ENCODE measurements at places on chromosomes 11 and 22.

- no peak for DNase-seq
Observed at GRCh38 chr22:45804986-45805325, 133.3 kb downstream of the ATXN10 start.

GRCh38 chr11:35968386-35969088, 24.7 kb downstream of the LDLRAD3 start:
- no peak for DNase-seq

GRCh38 chr11:5596607-5597201, at the start of gene TRIM6:
Gene TRIM6 (plus strand): TSS chr11:5596637. CDS start chr11:5596898, 261 bp downstream.
- peak; percentile 8 for DNase-seq

GRCh38 chr11:75616281-75616680, 52.6 kb downstream of the MAP6 start:
- DNase-seq = no peak

GRCh38 chr11:104001561-104002056, 34.8 kb upstream of the DDI1 start:
- DNase-seq = no peak

GRCh38 chr22:48331691-48332220, 1495.9 kb downstream of the BRD1 start:
- DNase-seq = no peak

GRCh38 chr11:105689631-105690030, 79.8 kb downstream of the GRIA4 start:
- DNase-seq = no peak

GRCh38 chr22:43173976-43174720, 12.8 kb downstream of the TTLL12 start:
- DNase-seq = no peak

DNA sequence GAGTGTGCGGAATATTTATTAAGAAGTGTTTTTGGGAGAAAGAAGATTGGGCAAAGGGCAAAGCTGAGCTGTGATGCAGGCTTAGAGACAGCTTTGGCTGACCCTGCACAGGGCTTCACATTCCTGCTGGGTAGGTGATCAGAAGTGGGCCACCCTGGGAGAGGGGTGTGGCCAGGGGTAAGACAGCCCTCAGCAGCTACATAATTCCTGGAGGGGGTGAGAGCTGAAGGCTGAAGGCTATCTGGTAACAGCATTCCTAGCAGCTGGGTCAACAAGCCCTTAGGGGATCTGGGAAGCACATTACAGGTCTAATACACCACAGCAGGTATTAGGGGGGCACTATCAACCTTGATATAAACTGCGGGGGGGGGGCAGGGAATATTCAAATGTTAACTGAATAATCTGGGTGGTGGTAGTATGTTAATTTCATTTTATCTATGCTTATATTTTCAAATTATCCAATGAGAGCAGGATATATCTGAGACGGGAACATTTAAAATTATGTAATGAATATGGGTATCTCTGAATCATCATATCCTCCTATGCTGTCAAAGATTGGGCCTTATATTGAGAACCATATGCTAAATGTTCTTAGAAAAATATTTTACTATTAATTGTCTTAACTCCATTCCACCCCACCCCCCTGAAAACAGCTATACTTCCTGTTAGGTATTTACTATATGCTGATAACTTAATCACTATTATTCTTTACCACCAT, 5.9 kb downstream of the OOSP1 start:
- DNase-seq = no peak

- DNase-seq = no peak
Observed at GRCh38 chr11:66258473-66258893, 10.0 kb upstream of the RAB1B start.

DNA sequence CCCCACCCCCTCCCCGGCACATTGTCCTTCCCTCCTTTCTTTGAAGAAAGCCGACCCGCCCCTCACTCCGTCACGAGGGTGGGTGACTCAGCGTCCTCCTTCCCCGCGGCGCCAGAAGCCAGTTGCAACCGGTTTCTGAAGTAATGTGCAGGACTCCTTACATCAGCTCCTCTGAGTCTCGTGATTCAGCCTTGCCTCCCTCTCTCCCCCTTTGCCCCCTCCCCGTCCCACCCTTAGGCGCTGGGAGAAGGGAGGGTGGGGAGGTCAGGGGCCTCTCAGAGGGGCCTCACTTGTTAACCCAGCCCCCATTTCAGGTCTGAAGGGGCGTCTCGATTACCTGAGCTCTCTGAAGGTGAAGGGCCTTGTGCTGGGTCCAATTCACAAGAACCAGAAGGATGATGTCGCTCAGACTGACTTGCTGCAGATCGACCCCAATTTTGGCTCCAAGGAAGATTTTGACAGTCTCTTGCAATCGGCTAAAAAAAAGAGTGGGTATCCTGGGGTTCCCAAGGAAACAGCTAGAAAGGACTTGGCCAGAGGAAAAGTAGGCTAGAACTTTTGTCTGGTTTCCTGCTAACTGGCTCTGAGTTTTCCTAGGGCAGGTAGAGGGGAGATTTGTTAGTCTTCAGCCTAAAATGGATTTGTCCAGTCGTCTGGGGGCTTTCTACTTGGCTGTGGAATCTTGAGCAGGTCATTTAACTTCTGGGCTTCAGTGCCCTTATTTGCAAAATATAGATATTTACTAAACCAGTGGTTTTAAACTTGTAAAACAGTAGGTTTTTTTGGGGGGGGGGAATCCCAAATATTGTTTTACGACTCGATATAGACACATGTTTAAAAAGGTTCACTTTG, 1.1 kb downstream of the SLC3A2 start:
- DNase-seq = peak; percentile 96

DNA sequence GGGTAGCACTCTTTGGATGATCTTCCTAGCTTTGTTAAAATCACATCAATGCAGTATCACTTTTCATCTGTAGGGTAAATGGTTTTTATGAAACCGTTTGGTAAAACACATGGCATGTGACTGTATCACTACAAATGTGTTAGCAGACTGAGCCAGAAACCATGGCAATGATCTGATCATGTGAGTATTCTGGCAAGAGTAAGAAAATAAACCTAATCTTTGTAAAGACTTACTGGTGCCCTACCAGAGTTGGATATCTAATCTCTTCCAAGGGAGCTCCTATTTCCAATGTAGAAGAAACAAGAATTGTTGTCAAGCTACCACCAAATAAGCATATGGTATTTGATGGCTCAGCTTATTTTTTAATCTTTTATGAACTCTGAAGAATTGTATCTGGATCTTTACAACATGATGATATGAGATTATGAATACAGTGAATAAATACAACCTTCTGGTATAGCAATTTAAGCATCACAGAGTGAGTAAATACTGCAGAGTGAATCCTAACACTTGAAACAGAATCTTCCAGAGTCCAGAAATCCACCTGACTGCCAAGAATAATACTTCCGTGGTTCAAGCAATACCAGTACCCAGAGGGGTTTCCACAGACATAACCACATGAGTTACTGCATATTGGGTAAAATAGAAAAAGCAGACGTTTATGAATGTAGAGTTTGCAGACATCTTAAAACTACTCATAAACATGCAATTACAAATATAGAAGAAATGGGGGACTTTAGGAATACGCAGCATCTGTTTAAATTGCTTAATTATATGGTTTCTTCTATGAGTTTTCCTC, 238.8 kb downstream of the TTC28 start:
- no peak for DNase-seq

- no peak for DNase-seq
Observed at GRCh38 chr22:37274380-37274862, 7.9 kb upstream of the CYTH4 start.

- DNase-seq = no peak
Observed at GRCh38 chr11:6646071-6646470, 9.5 kb downstream of the DCHS1 start.

- no peak for DNase-seq
Observed at GRCh38 chr22:44033694-44034093, 9.6 kb downstream of the PARVB start.

- DNase-seq = no peak
Observed at GRCh38 chr22:17964643-17965042, 59.7 kb downstream of the MICAL3 start.

GRCh38 chr11:19753451-19754106, 40.9 kb downstream of the NAV2 start:
- no peak for DNase-seq

DNA sequence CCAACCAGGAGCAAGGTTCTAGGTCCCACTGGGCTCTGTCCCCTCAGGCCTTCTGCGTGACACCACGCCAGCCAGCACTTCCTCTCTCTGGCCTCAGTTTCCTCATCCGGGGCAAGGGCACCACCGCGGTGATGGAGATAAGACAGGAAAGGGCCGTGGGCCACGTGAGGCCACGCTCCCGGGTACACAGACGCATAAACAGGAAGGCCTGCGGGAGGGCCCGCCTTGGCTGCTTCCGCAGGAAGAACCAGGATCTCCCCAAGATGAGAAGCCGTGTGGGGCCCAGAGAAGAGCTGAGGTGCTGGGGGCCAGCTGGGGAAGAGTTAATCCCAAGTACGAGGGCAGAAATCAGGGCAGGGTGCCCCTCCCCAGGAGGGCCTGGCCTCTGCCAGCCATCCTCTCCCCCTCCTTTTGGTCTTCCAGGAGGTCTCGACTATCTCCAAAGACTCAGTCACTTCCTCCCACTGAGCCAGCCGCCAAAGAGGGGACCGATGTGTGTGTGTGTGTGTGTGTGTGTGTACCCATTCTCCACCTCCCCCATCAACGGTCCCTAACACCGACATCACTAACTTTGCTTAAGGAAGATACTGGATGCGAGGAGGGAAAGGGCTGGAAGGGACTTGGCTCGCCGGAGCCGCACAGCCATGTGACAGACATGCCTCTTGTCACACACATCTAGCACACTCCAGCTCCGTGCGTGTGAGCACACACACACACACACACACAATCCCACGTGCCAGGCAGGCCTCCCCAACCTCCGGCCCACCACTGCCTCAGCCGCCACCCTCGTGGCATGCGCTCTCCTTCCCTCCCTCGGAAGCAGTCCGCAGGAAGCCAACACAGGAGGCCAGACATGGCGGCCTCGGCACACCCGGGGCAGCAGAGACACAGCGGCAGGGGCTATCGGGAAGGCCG, 1.4 kb downstream of the MFNG start:
- DNase-seq = peak; percentile 89

GRCh38 chr11:5818245-5818886, 9.6 kb downstream of the OR52N2 start:
- no peak for DNase-seq

DNA sequence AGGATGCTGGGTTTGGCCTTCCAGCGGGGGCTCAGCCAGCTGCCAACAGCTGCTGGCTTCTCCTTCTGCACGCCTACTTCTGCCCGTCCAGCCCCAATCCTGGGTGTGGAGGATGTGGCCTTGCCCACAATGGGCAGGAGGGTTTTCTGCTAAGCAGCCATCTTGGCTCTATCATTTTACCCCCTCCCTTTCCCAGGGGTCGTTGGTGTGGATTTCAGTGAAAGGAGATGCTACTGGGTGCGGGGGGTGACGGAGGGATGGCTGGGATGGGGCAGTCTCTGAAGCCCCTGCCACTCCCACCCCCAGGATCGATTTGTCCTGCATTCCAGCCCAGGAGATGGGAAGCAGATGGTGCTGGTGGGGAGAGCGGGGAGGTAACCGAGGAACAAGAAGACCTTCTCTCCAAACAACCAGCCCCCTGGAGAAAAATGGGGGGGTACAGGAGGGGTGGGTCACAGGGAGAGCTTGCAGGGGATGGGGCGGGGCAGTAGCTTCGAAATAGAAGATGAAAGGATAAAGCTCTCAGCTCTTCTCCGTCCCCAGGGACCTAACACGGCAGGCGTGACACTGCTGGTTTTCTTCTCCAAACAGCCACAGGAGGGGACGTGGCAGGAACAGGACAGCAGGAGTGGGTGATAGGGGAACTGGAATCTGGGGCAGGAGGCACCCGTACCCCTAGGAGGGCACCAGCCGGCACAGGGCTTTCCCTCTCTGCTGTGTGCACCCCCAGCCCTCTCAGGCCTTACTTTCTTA, 68.9 kb downstream of the NECTIN1 start:
- no peak for DNase-seq

DNA sequence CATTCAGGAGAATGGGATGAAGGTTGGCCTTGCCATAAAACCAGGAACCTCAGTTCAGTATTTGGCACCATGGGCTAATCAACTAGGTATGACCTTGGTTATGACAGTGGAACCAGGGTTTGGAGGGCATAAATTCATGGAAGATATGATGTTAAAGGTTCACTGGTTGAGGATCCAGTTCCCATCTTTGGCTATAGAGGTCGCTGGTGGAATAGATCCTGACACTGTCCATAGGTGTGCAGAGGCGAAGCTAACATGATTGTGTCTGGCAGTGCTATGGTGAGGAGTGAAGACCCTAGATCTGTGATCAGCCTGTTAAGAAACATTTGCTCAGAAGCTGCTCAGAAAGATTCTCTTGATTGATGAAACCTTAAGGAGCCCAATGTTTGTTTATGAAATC, 5.7 kb downstream of the NF2 start:
- DNase-seq = no peak

DNA sequence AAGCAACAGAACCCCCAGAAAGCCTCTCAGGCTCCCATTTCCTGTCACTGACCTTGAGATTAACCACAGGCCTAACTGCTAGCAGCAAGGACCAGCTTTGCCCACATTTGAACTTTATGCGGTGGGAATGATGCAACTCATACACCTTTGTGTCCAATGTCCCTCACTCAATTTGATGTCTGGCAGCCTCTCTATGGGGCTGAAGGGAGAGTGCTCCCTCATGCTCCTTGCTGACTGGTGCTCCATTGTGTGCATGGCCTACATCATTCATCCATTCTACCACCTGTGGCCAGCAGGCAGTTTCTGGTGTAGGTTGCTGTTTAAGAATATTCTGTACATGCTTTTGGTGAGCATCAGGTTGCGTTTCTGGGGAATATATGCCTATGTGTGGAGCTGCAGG, 31.9 kb downstream of the KCNQ1OT1 start:
- DNase-seq = no peak

- no peak for DNase-seq
Observed at GRCh38 chr11:75570559-75571139, 8.6 kb downstream of the SERPINH1 start.

GRCh38 chr11:78295347-78295746, 106.6 kb downstream of the USP35 start:
- no peak for DNase-seq

GRCh38 chr11:75492181-75492820, 33.4 kb downstream of the GDPD5 start:
- DNase-seq = peak; percentile 70

GRCh38 chr11:79226126-79226525, 214.7 kb downstream of the TENM4 start:
- no peak for DNase-seq

- no peak for DNase-seq
Observed at GRCh38 chr11:66996609-66997273, 21.6 kb downstream of the C11orf86 start.

DNA sequence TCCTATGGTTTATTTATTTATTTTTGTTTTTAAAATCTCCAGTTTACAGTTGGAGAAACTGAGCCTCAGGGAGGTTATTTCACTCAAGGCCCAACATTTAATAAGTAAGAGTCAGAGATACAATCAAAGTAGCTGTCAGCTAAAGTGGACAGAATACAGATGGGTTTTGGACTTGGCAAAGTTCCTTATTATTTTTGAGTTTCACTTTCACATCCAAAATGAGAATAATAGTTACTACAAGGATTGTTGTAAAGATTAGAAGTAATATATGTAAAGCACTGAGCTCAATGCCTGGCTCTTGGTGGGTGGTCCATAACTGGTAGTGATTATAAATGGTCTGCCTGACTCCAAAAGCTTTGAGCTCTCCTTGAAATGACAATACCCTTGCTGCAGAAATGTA, 87.5 kb upstream of the SESN3 start:
- DNase-seq = no peak

GRCh38 chr11:73245461-73245860, 26.7 kb upstream of the P2RY6 start:
- no peak for DNase-seq

- no peak for DNase-seq
Observed at GRCh38 chr11:2590131-2590964, 109.4 kb downstream of the KCNQ1OT1 start.

GRCh38 chr22:45335854-45336522, 26.3 kb downstream of the FAM118A start:
- DNase-seq = no peak

Measured in activated CD4-positive, alpha-beta T cell treated with anti-CD3 and anti-CD28 coated beads, Interleukin-2, amount 50 U/mL, for 48 hours (primary cell).